Activated T-cell treated with anti-CD3 and anti-CD28 coated beads for 48 hours (primary cell): ENCODE measurements at places on chromosomes 13 and 19.

DNA sequence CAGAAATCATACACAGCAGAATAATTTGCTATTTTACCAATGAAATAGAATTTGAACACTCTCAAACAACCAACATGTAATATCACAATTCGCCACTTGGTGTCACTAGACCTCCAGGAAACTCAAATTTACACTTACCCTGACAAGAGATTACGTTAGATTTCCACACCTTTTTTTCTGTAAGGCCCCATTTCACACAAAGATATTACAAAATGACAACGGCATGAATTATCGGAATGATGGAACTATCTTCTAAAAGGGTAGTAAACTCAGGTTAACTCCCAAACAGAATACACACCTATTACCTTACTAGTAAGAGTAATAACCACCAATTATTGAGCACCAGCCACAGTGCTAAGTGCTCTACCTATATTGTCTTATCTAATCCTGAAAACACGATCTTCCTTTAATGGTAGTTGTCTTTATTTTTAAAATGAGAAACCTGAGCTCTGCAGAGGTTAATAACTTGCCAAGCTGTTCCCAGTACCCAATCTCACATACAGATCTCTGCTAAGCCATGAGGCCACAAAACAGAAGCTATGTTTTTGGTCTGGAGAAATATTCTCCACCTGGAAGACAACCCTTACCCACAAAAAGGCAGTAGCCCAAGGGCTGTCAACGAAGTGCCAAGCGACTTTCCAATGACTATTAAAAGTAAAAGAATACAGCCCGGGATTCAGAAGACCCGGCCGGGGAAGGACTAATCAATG lies 152.4 kb downstream of the DCLK1 start:
- DNase-seq: no peak

DNA sequence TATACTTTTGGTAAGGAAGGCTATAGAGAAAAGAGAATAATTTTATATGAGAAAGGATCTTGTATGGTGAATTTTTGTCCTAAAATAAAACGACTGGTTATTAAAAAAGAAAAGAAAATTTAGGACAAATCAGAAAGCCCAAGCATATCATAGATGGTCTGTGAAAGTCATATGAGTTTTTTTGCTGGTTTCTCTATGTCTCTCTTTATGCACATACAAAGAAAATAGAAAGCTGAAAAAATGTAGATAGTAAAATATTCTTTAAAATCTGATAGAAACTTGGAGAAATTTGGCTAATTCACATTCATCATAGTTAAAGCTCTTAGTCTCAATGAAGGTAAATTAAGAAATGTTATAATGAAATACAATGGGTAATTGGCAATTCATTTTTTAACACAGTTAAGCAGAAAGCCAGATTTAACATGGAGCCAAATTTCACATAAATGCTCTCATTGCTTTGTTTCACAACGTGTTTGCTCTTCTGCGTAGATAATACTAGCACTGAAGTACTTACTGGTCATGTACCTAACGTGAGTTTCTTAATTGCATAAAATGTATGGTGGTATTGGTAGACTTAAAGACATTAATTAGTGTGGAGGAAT lies 621.5 kb upstream of the ATXN8OS start:
- no peak for DNase-seq

DNA sequence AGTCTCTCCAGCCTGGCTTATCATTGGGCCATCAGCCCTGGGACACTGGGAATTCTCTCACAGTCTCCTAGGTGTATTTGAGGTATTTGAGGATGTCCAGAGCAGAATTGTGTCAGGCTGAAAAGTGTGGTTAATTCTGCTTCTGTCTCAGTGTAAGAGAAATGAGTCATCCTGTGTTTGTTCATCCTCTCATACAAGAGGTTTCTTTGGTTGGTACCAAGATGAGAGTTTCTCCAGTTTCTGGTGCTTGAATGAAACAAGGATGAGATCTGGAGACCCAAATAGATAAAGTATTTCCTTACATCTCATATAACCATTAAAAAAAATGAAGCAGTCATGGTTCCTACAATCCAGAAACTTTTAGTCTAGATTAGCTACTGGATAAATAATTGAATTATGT lies 7.7 kb downstream of the ZNF253 start:
- no peak for DNase-seq

- no peak for DNase-seq
Measured at GRCh38 chr19:53525922-53526321, 12.0 kb upstream of the ZNF331 start.

- no peak for DNase-seq
Measured at GRCh38 chr19:17532557-17532956, 21.1 kb downstream of the PGLS start.

DNA sequence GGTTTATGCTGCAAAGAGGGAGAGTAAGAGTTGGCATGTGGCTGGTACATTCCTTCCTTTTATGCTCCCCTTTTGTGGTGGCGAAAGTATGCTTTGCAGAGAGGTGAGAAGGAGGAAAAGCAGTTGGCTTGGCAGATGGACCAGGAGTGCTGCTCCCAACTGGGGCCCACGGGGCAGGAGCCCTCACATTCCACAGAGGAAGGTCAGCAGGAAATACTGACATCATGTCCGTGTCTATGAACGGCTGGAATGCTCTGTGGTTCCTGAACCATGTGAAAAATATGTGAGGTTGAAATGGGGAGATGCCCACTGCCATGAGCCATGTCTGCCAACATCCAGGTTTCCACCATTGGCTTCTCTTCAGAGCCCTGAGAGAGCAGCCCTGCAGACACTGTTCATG lies 33.3 kb upstream of the GAS6 start:
- DNase-seq: no peak

- no peak for DNase-seq
Measured at GRCh38 chr19:43305642-43306041, 36.3 kb upstream of the PSG9 start.

DNA sequence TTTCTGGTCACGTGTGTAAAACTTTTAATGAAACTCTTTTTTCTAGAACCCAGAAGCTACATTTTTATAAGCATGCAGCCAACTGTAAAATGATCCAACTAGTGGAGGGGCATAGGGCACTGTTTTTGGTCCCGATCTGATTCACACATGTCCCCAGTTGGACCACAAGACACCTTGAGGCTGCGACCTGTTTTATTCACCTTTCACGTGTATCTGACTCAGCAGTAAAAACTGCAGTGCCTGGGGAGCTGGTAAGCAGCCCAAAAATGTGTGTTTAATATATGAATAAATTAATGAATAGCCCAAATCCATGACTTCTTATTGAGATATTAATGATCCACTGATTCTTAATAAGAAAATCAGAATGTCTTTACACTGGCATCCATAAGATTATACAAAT lies 140.4 kb downstream of the COL4A1 start:
- DNase-seq: no peak

GRCh38 chr13:111202745-111203144 lies 87.6 kb downstream of the ARHGEF7 start:
- DNase-seq: no peak

GRCh38 chr19:40932008-40932959 lies 50.3 kb upstream of the CYP2A7 start:
- DNase-seq: no peak

GRCh38 chr19:55212447-55212846 lies 3.1 kb upstream of the PTPRH start:
- peak; percentile 48 for DNase-seq

GRCh38 chr19:7678971-7679751 lies 1.5 kb upstream of the TRAPPC5 start:
- no peak for DNase-seq
